ENCODE measurements at places on chromosomes 1 and 21.

DNA sequence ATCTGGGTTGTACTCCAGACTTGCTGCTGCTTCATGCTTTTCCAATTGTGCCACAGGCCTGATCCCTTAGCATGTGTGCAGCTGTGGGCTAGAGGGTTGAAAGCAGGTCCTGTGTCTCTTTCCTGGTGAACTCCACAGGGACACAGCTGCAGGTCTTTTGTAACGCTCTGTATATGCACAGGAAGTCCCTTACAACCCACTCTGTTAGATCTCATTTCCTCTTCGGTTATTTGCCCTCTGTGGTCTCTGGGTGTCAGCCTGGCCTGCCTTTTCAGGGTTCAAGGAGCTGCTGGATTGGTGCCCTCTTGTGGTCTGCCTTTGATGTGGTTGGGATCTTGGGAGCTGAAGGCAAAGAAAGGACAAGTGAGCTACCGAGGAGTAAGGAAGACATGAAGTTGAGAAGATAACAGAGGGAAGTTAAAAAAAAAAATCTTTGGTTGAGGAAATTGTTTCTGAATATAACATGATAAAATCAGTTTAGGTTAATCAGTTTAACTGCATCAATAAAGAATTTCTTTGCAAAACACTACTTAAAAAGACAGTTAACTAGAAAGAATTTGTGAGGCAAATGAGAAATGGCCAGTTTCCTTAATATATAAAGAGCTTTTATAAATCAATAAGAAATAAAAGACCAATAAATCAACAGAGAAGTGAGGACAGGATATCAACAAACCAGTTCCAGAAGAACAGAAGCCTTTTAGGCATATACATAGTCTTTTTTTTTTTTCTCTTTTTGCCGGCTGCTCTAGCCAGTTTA is 44.1 kb downstream of the UCK2 start:
- peak; percentile 91 for DNase-seq

- no peak for DNase-seq
Measured at GRCh38 chr21:36029309-36029708, 31.0 kb downstream of the SETD4 start.

GRCh38 chr21:37251294-37251634 is 15.9 kb downstream of the VPS26C start:
- no peak for DNase-seq

DNA sequence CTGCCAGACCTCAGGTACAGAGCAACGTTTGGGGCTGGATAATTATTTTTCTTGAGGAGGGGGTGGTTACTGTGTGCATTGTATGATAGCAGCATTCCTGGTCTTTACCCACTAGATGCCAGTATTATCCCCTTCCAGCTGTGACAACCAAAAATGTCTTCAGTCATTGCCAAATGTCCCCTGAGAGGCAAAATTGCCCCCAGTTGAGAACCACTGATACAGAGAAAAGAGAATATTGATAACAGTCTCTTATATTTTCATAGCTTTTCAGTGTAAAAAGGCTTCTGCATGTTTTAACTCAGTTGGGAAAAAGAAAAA is 51.8 kb upstream of the SYT14 start:
- DNase-seq, result no peak

- no peak for DNase-seq
Measured at GRCh38 chr1:74437035-74437434, 75.4 kb downstream of the LRRC53 start.

GRCh38 chr1:10892138-10893065 is 96.0 kb upstream of the CASZ1 start:
- DNase-seq, result no peak

GRCh38 chr1:243758647-243759046 is 91.4 kb downstream of the AKT3 start:
- no peak for DNase-seq

DNA sequence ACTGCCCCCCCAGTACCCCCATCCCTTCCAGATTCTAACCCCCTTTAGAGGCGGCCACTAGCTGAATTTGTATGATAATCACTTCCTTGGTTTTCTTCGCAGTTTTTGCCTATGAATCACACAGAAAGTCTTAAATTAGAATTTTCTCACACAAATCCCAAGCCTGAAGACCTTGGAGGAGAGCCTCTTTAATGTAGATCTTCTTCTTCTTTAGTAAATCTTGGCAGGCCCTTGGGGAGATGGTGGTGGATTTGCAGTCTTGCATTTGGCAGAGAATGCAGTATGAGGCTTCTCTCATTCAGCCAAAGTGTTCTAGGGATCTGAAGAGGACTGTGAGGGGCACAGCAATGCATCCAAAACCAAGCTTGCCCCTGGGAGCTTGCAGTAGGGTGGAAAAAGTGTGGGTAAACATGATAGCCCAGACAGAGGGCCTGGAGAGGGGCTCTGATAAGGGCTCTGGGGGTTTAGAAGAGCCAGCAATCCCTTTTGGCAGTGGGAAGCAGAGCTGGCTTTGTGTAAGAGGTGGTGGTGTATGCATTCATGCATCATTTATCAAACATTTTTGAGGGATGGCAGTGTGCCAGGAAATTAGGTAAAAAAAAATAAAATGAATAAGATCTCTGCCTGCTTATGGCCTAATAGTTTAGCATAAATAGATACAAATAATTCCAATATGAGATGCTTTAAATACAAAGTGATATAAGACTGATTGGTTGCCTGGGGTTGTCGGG is 7.7 kb upstream of the CDC42 start:
- no peak for DNase-seq

DNA sequence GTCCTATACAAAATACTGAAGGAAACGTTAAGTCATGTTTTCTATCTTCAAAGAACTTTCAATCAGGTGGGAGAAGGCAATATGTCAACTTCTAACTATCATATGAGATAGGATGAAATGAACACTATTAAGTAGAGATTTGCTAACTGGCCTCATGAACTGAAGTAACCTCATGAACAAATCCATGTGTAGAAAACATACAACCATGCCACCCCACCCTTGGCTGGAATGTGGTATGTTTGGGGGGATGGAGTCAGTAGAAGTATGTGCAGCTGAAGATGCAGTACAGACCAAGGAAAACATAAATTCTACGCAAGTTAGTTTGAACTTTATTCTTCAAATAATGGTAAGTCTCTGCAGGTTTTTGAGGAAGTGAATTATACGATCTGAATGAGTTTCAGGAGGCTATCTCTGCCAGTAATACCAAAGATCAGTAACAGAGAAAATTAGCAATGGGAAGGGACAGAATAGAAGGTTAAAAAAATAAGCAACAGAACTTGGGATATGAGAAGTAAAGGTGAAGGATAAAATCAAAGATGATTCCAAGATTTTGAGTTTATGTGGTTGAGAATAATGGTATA is 4.5 kb downstream of the TRMT1L start:
- no peak for DNase-seq

DNA sequence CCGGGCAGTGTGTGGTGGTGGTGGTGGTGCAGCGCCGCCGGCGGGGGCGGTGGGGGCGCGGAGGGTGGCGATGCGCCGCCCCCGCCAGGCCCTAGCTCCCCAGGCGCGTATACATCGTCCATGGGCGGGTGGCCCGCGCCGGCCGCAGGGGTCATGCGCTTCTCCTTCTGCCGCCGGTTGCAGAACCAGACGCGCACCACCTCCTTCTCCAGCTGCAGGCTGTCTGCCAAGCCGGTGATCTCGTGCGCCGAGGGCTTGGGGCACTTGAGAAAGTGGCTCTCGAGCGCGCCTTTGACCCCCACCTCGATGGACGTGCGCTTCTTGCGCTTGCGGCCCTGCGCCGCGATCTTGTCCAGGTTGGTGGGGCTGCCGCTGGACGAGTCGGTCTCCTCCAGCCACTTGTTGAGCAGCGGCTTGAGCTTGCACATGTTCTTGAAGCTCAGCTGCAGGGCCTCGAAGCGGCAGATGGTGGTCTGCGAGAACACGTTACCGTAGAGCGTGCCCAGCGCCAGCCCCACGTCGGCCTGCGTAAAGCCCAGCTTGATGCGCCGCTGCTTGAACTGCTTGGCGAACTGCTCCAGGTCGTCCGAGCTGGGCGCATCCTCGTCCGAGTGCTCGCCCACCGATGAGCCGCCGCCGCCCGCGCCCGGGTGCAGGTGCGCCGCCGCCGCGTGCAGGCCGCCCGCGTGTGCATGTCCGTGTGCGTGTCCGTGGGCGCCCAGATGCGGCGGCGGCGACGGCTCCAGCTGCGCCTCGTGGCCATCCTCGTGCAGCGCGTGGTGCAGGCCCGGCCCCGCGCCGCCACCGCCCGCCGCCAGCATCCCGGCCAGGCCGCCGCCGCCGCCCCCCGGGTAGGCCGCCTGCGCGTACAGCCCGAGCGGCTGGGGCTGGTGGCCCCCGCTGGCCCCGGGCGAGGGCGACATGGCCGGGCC is 926 bp downstream of the POU3F1 start:
- DNase-seq, result no peak

DNA sequence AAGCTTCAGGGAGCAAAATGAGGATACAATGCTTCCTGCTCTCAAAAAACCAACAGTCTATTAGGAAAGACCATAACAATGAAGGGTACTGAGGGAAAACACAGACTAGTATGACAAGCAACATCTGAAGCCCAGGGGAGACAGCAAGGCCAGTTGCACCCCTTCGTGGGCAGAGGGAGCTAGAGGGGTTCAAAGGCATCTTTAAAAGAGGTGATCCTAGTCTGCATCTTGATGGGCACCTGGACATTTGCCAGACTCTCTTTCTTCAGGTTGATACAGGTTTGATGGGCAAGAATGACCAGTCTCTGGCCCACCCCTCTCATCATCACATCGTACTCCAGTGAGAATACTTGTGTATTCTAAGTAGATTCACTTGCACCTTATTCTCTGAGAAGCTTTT is 177.7 kb downstream of the VAV3 start:
- peak; percentile 14 for DNase-seq

DNA sequence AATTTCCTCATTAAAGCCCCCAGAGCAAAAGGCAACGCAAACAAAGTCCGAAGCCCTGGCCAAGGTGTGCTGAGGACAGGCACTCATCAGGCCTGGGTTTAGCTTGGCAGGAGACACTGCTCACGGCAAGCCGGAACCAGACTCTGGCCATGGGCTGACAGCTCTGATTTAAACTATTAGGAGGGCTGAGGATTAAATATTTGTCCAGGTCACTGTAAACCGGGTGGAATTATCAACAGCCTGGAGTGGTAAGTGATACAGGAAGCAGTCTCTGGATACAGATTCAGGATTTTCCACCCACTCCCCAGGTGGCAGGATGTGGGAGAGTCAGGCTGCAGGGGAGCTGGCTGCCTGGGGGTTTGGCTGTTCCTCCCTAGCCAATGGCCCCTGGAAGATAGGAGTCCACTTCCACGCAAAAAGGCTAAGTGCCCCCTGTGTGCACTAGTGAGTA is 42.4 kb downstream of the SLC66A1 start:
- no peak for DNase-seq

- DNase-seq, result no peak
Measured at GRCh38 chr1:46303872-46304326, 401 bp downstream of the UQCRH start.

GRCh38 chr1:78437941-78438340 is 52.8 kb upstream of the PTGFR start:
- DNase-seq, result no peak

GRCh38 chr1:223887747-223888418 is 42.1 kb upstream of the TP53BP2 start:
- DNase-seq, result no peak

DNA sequence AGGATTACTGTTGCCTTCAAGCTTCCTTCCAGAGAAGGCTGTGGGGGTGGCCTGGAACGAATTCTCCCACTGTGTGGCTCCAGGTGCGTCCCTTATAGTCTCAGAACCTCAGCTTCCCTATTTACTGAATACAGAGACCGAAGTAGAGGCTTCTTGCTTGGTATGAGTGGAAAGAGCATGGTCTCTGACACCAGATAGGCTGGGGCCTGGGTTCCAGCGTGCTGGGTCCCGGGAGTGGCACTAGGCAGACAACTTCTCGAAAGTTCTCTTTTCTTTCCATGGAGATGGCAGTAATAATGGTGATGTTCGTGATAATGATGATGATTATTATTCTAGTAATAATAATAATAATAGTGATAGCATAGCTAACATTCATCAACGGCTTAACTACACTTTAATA is 161.7 kb downstream of the PTPRU start:
- no peak for DNase-seq

DNA sequence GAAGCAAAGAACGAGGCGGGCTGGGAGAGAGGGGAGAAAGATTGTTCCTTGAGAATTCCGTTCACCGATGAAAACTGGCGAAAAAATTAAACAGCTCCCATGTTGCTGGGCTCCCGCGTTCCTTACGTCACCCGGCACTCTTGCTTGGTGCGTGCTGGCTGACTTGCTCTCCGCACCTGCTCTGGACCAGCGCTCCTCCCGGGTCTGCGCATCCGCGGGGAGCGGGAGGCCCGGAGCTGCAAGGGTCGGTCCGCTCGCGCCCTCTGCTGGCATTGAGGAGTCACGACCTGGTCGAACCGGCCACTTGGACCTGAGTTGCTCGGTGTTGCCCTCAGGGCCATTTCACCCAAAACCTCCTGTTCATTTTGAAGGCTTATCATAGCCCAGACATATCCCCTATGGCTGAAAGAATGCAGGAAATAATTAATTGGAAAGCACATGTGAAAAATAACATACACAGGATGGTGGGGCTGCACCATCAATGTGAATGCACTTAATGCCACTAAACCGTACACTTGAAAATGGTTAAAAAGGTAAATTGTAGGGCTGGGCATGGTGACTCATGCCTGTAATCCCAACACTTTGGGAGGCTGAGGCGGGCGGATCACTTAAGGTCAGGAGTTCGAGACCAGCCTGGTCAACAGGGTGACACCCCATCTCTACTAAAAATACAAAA is 98.9 kb upstream of the BACE2 start:
- DNase-seq, result peak; percentile 54

- DNase-seq, result no peak
Measured at GRCh38 chr1:229430761-229431283, 3.1 kb downstream of the ACTA1 start.

DNA sequence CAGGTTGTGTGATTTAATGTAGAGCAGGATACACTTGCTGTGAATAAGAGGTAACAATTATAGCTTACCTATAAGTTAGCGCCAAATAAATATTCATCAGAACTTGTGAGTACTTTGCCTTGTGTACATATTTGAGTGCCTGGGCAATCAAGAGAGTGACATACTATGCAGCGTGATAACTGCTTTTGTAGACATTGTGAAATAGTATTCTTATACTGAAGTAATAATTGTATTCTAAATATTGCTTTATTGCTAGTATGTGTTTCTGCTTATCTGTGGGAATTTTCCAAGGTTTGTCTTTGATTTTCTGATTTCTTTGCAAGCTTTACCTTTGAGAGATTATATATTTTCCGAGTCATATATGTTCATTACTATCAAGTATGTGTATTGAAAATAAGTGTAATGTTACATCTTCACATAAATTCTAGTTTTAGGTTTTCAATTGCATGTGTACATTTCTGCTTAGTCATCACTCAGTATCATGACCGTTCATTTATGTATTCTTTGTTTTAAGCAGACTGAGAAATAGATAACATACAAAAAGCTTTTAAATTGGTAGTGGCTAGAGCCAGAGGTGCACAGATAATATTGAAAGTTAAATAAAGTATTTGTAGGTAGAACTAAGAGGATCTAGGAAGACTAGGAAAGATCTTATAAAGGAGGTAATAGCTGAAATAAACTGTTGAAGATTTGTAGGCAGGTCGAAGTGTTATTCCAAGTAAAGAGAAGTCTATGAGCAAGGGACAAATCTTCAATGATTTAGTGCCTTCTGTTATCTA is 19.5 kb downstream of the USP25 start:
- no peak for DNase-seq

GRCh38 chr1:172410027-172410426 is 10.5 kb upstream of the C1orf105 start:
- no peak for DNase-seq

GRCh38 chr21:46203203-46203600 is 18.9 kb upstream of the SPATC1L start:
- DNase-seq, result no peak

GRCh38 chr1:93528412-93528811 is 80.5 kb downstream of the FNBP1L start:
- peak; percentile 12 for DNase-seq

GRCh38 chr1:26285366-26286063 is 5.6 kb downstream of the SH3BGRL3 start:
- DNase-seq, result peak; percentile 8

All from GDM1 (cell line).